ENCODE measurements at places on chromosomes 6 and 20.

DNA sequence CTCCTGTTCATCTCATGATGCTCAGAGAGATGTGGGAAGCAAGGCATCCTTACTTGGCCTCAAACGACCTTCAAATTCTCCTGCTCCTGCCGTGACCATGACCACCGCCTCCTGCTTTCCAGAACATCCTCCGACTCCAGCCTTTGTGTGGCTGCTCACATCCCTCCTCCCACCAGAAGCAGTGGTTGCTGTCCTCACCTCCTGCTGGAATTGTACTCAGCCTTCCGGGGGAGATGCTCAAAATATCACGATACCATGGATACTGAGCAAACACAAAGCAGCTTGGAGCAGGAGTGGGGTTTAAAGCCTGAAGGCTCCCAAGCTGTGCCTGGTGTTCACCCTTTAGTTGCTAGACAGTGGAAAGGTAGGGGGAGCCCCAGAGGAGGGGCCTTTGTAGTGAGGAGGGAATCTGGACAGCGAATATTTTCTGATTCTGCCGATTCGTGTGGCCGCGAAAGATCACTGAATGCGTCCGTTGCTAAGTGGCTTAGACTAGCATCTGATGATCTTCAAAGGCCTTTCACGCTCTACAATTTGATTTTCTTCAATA lies 9.3 kb upstream of the DUSP22 start:
- DNase-seq: no peak

- DNase-seq: no peak
Observed at GRCh38 chr6:14202947-14203346, 85.4 kb downstream of the CD83 start.

GRCh38 chr6:46128476-46128875 lies 1.3 kb upstream of the ENPP4 start:
- DNase-seq: no peak

- DNase-seq: no peak
Observed at GRCh38 chr6:15911753-15912504, 217.0 kb upstream of the MYLIP start.

GRCh38 chr6:148342350-148343046 lies at the start of gene SASH1:
Gene SASH1, plus strand, starts transcription at chr6:148342838. Its CDS starts 230 bp downstream, at chr6:148343068.
- DNase-seq: no peak
